ENCODE measurements at places on chromosomes 4 and X.

DNA sequence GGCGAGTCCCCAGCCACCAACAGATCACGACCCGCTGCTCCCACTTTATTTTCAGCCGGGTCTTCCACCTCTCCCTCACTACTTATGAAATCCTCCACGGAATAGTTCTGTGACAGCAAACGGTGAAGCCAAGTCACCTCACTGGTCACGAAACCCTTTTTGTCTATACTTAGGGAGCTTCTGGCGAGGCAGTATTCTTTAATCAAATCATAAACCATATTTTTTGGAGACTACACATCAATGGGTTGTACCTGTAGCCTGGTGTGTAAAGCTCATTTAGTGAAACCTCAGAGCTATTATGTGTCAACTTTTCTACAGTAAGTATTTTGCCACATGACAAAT, 809 bp upstream of the H2AZ1 start:
- no peak for DNase-seq

GRCh38 chrX:136635235-136635634, 12.7 kb upstream of the CD40LG start:
- DNase-seq: no peak

GRCh38 chr4:41644288-41644914, 104.1 kb downstream of the PHOX2B start:
- DNase-seq: peak; percentile 92

DNA sequence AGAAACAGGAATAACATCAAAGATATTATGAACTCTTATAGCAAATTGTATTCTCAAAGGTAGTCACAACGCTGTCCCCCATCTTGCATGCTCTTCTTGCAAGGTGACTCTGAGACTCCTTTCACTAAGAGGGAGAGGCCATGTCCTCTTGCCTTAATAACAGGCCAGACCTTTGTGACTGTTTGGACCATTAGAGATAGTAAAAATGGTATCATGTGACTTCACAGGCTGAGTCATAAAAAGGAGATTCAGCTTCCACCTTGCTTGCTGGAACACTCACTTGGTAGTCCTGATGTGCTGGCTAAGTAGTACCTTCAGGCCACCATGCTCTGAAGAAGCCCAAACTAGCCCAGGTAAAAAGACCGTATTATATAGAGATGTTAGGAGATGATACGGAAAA, 143.8 kb downstream of the FBXW7 start:
- DNase-seq: no peak

DNA sequence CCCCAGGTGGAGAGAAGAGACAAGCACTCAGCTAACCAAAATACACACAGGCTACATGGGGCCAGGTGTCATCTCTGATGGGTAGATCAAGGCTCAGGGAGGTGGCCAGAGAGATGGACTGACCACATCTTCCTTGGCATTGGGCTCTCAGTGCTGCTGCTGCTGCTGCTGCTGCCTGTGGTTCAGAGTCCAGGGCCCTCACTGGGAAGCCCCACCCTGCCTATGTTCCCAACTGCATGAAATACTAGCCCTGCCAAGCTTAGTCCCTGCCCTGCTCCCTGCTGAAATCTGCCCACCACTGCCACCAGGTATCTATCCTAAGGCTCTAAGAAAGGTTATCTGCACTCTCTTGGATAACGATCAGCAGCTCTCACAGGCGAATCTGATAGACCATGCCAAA, 118.7 kb downstream of the EFHC2 start:
- DNase-seq: no peak

GRCh38 chr4:7530932-7531639, 96.4 kb upstream of the PSAPL1 start:
- no peak for DNase-seq

- no peak for DNase-seq
These were observed 3.0 kb upstream of the PLAC1 start for GRCh38 chrX:134661295-134661694.

GRCh38 chr4:104743215-104743653, 248.5 kb upstream of the CXXC4 start:
- DNase-seq: no peak

- DNase-seq: no peak
These were observed 94.5 kb downstream of the ANXA3 start for GRCh38 chr4:78645853-78646757.

- no peak for DNase-seq
These were observed 514.2 kb upstream of the GALNT7 start for GRCh38 chr4:172654457-172654856.

- DNase-seq: no peak
These were observed 1.3 kb downstream of the CABS1 start for GRCh38 chr4:70336043-70336442.

- no peak for DNase-seq
These were observed 150.6 kb downstream of the IL15 start for GRCh38 chr4:141786946-141787345.

- DNase-seq: no peak
These were observed 86.0 kb upstream of the GIMD1 start for GRCh38 chr4:106454581-106454980.

DNA sequence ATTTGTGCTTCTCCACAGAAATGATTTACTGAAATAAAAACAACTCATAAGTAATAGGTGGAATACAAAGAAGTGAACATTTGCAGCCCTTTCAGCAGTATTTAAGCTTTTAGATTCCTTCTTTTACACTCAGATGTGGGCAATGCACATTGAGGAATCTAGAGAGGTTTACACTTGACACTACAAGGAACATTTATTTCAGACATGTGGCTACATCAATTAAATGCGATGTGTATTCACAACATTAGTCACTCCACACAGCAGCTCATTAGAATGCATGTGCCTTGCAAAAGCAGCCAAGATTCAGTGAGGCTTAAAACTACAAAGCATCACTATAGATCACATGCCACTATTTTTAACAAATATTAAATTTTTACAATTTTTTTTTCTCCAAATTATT, 480.7 kb downstream of the INPP4B start:
- no peak for DNase-seq

GRCh38 chr4:173167758-173168395, 734 bp upstream of the GALNT7 start:
- DNase-seq: no peak

GRCh38 chrX:66046612-66047235, 6.8 kb upstream of the VSIG4 start:
- DNase-seq: no peak

DNA sequence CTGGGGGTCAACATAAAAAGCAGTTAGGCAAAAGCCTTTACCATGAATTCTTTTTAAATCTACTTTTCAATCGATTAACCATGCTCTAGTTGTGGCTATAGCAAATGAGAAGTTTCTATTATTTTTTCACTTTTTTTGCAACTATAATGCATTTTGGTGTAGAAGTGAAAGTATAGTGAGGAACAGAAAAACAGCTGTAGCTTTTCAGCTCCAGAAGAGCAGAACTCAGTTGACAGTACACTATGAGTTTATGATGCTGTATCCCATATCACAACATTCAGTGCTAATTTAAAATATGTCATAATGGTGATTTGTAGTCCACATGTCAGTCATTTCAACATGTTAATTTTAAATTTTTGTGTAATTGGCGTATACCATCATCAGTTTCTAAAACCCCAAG, 8.7 kb upstream of the MUC7 start:
- DNase-seq: no peak

GRCh38 chr4:118036336-118036735, 2.0 kb downstream of the NDST3 start:
- no peak for DNase-seq

- no peak for DNase-seq
These were observed 75.0 kb upstream of the IL2 start for GRCh38 chr4:122531514-122531913.

- DNase-seq: no peak
These were observed 1016.1 kb upstream of the PCDH7 start for GRCh38 chr4:29704059-29704458.

GRCh38 chr4:11799196-11799595, 370.5 kb upstream of the HS3ST1 start:
- no peak for DNase-seq

GRCh38 chr4:185344743-185345538, 50.8 kb downstream of the LRP2BP start:
- DNase-seq: no peak

- no peak for DNase-seq
These were observed 253.2 kb downstream of the ANKRD50 start for GRCh38 chr4:124459196-124459940.

DNA sequence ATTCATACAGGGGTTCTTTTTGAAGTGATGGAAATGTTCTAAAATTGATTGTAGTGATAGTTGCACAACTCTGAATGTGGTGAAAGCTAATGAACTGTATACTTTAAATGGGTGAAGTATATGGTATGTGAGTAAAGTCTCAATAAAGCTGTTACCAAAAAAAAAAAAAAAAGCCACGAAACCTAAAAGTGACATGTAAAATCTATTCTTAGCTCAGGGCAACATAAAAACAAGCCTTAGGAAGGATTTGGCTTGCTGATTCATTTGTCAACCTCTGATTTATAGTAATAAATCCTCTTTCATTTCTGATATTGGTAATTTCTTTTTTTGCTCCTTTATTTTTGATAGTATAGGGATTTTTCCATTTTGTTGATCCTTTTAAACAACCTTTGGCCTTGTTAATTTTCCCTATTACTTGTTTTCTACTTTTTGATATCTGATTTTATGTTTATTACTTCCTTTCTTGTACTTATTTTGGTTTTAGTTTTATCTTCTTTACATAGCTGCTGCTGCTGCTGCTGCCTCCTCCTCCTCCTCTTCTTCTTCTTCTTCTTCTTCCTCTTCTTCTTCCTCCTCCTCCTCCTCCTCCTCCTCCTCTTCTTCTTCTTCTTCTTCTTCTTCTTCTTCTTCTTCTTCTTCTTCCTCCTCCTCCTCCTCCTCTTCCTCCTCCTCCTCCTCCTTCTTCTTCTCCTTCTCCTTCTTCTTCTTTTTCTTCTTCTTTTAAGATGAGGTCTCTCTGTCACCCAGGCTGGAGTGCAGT, 79.4 kb downstream of the ADGRG4 start:
- DNase-seq: no peak

DNA sequence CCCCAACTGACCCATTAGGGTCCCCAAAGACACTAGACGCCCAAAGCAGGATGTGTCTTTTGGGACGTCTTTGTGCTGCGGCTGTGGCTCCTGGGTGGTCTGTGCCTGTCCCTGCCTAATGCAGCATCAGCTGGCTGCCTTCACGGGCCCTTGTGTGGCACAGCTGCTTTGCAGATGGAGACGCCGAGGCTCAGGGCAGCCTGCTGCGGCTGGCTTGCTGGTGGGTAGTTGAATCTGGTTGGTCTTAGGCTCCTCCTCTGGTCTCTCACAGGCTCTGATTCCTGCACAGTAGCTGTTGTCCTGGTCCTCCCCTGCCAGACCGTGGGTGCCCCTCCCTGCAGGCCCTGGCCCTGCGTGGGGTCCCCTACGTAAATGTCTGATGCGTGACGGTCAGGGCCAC, 8.1 kb downstream of the CPZ start:
- DNase-seq: no peak

GRCh38 chr4:48683784-48684666, 96.1 kb downstream of the FRYL start:
- DNase-seq: no peak

DNA sequence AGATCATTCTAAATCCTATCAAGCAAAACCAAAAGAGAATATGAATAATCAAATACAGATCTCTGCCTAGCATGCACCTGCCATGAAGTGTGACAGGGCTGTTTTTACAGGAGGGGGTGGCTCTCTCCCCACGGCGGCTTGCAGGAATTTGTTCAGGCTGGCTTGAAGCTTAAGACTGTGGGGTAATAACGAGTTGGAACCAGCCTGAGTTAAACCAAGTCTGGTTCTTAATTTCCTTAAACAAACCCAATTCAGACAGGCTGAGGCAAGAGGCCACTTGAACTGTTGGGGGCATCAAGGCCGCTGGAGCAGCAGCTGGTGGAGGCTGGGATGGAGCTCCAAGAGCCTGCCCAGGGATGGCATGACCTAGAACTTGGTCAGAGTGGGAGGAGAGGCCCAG, 45.1 kb upstream of the LGI2 start:
- DNase-seq: no peak

GRCh38 chr4:145739845-145740244, 59.9 kb downstream of the C4orf51 start:
- no peak for DNase-seq

- no peak for DNase-seq
These were observed 129.9 kb downstream of the CCNG2 start for GRCh38 chr4:77286906-77287305.

GRCh38 chr4:153722036-153722435, 37.8 kb downstream of the RNF175 start:
- no peak for DNase-seq

DNA sequence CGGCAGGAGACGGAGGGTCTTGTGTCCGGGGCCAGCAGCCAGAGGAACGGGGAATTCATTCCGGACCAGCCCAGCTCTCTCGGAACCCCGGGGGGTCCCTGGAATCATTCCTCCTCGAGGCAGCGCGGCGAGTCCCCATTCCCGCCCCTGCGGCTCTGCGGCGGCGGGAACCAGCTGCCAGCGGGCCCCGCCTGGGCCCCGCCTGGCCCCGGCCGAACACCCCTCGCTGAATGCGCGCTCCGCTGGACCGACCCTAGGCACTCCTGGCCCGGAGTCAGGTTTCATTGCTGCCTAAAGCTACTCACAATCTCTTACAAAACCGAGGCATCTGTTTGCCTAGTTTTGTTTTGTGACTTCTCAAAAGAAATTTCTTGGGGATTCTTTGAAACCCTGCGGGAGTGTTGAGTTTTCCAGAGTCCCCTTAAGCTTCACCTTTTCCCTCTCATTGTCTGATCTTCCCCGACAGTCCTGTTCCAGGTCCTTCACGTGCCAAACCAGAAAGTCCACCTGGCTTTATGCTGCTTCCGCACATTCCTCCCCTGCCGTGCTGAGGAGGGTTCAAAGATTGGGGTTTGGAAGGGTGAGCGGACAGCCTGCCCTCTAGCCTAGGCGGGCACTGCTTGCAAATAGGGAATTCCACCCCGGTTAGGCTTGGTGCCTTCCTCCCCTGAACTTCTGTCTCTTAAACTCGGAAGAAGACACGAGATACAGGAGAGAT, 789 bp downstream of the ARHGAP10 start:
- DNase-seq: peak; percentile 36

DNA sequence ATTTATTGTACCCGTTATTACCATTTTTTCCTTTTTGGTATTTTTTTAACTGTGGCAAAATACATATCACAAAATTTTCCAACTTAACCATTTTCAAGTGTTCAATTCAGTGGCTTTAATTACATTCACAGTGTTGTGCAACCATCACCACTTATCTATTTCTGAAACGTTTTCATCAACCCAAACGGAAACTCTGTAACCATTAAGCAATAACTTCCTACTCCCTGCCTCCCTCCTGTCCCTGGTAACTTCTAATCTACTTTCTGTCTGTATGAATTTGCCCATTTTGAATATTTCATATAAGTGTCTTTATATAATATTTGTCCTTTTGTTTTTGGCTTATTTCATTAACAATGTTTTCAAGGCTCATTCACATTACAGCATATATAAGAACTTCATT, 57.4 kb upstream of the MSN start:
- DNase-seq: no peak

DNA sequence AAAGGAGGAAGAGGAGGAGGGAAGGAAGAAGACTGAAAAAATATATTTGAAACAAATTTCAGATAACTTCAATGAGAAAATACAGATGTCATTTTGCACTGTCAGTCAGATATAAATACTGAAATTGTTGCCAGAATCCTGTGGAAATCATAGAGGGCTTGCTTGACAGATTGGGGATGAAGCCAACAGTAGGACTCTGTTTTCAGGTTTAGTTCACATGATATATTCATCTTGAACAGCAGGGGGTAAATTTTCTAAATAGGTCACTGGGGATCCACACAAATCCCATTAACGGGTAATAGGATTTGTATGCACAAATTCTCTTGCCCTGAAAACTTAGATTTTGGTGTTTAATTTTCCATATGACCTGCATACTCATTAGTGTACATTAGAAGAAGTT, 103.3 kb upstream of the PCDH18 start:
- DNase-seq: no peak
